Stimulated activated CD8-positive, alpha-beta memory T cell treated with anti-CD3 and anti-CD28 coated beads, Interleukin-7, amount 100 ng/mL, for 1 hour (primary cell): ENCODE measurements at places on chromosomes 5 and 9.
A peak's percentile ranks its signal among the peaks of the same experiment; 100 is the strongest.

DNA sequence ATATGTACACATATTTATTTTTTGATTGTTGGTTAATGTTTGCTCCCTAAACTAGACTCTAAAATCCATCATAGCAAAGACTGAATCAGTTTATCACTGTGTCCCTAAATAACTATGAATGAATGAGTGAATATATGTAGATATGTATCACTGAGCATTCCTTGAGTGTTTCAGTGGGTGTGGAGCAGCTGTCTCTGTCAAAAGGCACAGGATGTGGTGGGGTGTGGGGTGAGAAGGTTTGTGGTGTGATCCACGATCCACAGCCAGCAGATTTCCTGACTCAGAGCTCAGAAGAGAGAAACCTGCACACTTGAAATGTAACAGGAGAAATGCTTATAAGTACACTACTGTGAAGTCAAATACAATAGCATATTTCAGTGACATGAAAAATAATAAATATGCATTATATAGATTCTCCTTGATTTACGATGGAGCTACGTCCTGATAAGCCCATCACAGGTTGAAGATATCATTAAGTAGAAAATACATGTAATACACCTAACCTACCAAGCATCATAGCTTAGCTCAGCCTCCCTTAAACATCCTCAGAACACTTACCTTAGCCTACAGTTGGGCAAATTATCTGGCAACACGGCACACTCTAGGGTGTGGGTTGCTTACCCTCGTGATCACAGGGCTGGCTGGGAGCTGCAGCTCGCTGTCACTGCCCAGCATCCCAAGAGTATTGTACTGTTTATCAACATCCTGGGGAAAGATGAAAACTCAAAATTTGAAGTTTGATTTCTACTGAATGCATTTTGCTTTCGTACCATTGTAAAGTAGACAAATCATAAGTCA is 287.0 kb downstream of the GAS1 start:
- no peak for DNase-seq

DNA sequence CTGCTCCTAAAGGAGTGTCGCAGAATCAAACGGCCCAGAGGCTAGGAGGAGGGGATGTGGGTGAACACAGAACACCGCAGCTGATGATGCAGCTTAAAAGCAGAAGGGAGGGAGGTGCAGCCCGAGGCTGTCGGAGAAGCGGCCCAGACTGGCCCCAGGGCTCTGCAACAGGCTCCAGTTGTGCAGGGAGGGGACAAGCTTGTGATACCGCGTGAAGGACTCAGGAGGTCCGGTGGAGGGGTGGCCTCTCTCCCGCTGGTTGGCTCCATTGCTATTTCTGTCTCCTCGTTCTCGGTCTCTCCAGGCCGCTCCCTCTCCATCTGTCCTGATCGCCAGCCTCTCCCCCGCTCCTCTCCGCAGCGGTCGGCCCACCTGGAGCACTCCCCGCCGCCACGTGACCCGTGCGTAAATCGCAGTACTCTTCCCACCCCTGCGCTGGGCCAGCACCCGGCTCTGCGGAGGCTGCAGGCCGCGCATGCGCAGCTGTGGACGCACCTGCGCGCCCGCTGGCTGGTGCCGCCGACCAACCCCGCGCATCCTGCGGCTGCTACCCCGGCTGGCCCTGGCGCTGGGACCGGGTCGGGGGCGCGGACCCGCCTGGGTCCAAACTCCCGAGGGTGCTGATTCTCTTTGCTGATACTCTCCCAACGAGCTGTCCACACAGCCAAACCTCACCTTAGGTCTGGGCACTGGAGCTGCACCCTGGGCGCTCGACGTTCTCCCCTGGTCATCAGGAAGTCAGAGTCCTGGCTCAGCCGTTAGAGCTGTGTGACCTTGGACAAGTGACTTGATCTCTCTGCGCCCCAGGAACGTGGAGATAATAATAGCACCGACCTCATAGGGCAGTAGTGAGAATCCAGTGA is 3.7 kb upstream of the STXBP1 start:
- peak; percentile 50 for DNase-seq

- DNase-seq: no peak
These were observed 366.7 kb downstream of the GABRG2 start for GRCh38 chr5:162434281-162434680.

- no peak for DNase-seq
These were observed 26.6 kb upstream of the SLC46A2 start for GRCh38 chr9:112917047-112917986.

DNA sequence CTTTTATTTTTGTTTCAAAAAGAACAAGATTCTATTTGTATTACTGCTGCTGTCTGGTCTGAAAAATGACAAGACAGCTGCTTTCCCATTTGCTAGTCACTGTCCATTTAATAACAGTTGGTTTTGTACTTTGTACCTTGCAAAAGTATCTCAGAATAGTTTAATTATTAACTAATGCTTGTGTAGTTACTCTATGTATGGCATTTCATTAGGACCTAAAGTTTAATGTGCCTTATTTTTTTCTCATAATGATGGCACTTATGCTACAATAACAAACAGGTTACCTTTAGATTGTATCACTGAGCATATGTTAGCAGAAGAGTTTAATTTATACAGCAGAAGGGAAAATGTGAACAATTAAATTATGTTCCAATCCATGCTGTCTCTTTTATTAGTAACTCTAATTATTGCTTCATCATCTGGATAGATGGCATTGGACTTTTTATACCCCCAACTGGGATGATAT is 134.2 kb downstream of the CDH10 start:
- no peak for DNase-seq

GRCh38 chr9:21395778-21396717 is 10.8 kb upstream of the IFNA2 start:
- DNase-seq: peak; percentile 19
